ENCODE measurements at places on chromosomes 13 and 19.

DNA sequence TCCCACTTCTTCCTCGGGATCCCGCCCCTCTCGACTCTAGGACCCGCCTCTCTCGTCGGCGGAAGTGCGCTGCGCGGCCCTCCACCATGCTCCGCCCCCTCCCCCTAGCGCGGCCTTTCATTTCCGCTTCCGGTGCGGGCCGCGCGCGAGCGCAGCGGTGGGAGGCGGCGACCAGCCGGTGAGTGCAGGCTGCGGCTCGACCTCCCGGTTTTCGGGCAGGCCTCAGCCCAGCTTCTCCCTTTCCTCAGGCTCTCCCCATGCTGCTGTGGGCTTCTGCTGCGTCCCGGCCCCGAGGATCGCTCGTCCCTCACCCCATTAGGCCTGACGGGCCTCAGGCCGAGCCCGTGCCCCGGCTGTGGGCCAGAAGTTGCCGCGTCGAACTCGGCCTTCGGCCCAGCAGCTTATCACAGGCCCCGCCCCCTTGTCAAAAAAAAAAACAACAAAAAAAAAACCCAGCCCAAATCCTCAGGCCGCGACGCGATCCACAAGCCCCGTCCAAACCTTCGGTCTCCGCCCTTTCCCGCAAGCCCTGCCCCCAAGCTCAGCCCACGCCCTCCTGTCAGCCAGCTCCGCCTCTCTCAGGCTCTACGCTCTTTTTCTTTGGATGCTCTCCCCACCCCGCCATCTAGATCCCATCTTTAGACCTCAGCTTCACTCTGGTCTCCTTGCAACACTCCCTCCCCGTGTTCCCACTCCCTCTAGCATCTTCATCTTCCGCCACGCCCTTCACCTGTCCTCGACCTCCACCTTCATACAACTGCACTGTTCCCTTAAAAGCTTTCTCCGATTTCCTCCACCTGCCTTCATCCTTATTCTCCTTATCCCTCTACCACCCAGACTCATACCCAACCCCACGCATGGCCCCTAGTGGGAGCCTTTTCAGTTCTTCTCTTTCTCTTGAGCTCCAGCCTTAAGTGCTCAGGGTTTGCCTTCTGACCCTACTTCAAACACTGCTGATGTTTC lies at the start of gene CLASRP:
Gene CLASRP, plus strand, starts transcription at position 115 of the 963 bp plus-strand sequence. CDS start 1,168 bp downstream, outside the sequence.
- DNase-seq, result peak; percentile 91

DNA sequence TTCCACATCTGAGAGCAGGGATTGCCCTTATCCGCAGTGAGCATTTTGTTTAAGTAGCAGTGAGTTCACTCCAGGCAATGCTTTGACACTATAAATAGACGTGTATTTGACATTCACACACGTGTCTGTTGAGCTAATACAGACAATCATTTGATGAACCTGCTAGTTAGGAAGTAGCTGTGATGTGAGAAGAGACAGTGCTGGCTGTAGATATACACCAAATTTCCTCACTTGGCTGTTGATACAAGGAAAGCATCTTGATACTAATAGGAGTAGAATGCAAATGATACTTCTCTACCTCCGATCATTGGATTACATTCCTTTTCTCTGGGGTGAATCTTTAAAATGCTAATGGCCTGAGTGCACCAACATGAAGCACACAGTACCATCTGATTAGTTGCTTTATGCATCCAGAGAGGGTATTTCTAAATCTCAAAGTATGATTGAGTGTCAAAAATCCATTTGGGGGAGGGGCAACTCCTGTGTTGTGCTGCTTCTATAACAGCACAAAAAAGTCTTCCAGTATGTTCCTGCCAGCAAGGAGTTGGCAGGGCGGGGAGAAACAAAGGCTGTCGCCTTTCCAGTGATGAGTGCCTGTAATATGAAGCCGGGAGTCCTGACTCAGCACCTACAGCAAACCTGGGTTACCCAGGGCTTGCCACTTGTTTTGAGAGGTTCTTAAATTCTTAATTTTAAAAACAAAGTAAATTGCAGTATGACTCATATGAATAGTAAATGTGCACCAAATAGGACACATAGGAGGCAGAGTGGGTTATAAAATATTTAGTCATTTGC lies 7.0 kb downstream of the CUL4A start:
- DNase-seq, result peak; percentile 34

DNA sequence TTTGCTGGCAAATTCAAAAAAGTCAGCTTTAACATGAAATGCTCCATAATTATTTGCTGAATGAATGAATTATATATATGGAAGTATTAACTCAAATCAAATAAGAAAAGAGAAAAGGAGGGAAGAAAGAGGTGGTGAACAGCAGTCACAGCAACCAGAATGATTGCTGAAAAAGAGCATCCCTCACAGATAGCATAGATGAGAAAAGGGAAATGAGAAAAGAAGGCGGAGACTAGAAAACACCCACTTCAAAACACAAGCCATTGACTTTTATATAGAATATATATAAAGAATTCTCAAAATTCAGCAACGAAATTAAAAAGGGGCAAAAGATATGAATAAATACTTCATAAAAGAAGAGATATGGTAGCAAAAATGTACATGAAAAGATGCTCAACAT lies 75.2 kb downstream of the CAB39L start:
- no peak for DNase-seq

GRCh38 chr13:26899202-26899601 lies 138.6 kb upstream of the GPR12 start:
- no peak for DNase-seq

- no peak for DNase-seq
These were observed 183.5 kb downstream of the SPRY2 start for GRCh38 chr13:80157261-80157932.

DNA sequence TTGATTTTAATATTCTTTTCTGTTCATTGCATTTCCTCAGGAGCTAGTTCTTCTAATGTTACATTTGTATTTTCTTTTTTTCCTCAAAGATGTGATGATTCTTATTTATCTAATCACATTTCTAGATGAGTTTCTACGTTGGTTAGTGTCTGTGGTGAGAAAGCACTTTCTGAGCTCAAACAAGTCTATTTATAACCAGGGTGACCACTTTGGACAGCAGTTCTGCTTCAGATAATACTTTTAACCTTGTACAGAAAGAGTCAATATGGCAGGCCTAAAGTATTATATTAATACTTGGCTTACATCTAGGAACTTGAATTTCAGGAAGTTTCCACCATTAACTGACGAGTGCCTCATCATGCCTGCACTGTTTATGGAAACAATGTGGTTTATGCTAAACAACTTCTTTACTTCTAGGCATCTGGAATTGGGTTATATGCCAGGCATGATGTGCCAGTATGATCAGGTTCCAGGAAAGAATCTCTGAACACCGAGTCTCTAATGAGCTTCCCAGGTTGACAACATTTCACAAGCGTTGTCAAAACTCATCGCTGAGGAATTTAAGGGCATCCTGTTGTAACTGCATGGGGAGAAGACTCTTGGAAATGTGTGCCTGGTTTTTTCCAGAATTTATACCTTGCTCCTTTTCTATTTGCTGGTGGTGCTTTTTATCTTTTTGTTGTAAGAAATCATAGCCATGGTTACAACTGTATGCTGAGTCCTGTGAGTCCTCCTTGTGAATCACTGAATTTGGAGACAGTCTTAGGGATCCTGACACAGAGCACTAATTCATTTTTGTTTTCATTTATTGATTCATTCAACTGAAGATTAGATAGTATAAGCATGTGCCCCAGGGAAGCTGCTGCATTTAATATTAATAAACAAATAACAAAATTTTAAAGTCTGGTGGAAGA lies 344.4 kb upstream of the PCDH9 start:
- DNase-seq, result no peak

- no peak for DNase-seq
These were observed 2318.0 kb downstream of the PCDH9 start for GRCh38 chr13:64912141-64912540.

DNA sequence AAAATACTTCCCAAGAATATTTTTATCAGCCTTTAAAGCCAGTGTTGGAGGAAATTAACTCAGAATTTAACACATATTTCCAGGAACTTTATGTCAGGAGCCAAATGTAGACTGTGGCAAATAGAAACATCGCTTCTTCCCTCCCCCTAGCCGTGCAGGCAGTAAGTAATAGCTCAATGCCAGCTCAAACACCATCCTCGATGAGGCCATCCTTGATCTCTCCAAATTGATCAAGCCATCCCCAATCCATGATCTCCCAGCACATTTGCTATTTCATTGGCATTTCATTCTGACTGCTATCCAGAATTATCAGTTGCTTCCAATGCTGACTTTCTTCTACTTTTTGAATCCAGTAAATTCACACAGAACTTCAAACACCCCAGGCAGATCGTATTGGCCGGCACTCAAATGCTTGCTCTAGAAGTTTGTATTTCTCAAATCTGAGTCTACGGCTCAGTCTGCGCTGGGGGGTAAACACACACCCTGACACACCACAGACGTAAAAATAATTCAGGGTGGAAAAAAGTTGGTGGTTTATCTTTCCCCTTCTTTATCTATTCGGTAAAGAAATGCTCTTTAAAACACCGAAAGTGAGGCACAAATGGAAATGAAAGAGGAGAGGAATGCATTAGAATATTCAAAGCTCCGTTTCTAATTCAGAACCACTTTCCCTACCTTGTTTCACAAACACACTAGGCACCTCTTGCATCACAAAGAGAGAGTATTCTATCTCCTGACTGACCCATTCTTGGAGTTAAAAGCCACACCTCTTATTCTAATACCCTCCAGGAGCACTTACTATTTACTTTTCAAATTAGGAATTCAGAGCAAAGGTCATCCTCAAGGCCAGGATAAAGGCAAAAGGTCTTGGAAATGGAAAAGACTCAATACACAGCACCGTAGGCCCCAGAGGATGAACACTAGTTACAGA lies 991 bp downstream of the OBI1 start:
- peak; percentile 31 for DNase-seq

GRCh38 chr19:5914946-5915781 lies 1.1 kb downstream of the CAPS start:
- no peak for DNase-seq

GRCh38 chr19:30545752-30546151 lies 173.6 kb downstream of the ZNF536 start:
- DNase-seq, result no peak

GRCh38 chr13:80558074-80558473 lies 217.1 kb upstream of the SPRY2 start:
- no peak for DNase-seq
